ENCODE measurements at places on chromosomes 1 and 21.

DNA sequence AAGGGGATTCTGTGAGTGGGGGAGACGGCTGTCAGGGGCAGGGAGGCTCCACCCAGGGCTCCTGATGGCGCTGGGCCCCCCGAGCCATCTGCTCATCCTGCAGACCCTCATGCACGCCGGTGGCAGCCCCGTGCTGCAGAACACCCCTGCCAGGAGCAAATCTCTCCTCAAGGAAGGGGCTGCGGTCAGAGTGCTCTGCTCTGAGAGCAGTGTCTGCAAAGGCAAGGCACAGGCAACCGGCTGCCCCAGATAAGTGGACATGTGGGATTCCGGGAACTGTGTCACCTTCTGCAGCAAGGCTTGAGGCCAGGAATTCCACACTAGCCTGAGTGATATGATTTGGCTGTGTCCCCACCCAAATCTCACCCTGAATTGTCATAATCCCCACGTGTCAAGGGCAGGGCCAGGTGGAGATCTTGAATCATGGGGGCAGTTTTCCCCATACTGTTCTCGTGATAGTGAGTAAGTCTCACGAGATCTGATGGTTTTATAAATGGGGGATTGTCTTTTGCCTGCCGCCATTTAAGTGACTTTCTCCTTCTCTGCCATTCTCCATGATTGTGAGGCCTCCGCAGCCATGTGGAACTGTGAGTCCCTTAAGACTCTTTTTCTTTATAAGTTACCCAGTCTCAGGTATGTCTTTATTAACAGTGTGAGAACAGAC is 101.0 kb downstream of the PDE9A start:
- no peak for DNase-seq

- no peak for DNase-seq
Observed at GRCh38 chr1:23120383-23120782, 48.3 kb downstream of the LUZP1 start.

DNA sequence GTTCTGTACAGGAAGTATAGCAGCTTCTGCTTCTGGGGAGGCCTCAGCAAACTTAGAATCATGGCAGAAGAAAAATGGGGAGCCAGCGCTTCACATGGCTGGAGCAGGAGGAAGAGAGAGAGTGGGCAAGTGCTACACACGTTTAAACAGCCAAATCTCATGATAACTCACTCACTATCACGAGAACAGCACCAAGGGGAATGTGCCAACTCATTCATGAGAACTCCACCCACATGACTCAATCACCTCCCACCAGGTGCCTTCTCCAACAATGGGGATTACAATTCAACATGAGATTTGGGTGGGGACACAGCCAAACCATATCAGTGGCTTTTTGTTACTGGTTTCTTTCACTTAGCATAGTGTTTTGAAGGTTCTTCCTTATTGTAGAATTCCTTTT is 138.6 kb downstream of the SYT14 start:
- DNase-seq = no peak

DNA sequence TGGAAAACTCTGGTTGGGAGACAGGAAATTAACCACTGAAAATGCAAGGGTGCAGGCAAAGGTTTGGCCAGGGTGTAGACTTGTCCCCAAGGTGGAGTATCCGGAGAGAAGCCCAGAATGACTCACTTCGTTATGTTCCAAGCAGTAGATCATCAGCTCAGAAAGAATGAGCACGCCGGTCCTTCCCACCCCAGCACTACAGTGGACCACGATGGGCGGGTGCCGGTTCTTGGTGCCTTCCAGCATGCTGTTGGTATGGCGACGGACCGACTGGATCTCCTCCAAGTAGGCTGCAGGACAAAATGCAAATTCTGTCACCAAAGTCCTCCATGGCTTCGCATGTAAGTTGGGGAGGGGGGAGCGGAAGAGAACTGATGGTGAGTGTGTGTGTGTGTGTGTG is 83.4 kb downstream of the SMYD2 start:
- no peak for DNase-seq

- no peak for DNase-seq
Observed at GRCh38 chr1:207998691-207999090, 87.8 kb upstream of the CD34 start.

GRCh38 chr1:59645893-59646292 is 168.9 kb upstream of the HOOK1 start:
- no peak for DNase-seq

GRCh38 chr1:68233202-68233601 is 879 bp upstream of the WLS start:
- DNase-seq = no peak

GRCh38 chr1:93734999-93735398 is 53.4 kb upstream of the BCAR3 start:
- no peak for DNase-seq

- no peak for DNase-seq
Observed at GRCh38 chr1:32984455-32985171, 20.0 kb upstream of the RNF19B start.

DNA sequence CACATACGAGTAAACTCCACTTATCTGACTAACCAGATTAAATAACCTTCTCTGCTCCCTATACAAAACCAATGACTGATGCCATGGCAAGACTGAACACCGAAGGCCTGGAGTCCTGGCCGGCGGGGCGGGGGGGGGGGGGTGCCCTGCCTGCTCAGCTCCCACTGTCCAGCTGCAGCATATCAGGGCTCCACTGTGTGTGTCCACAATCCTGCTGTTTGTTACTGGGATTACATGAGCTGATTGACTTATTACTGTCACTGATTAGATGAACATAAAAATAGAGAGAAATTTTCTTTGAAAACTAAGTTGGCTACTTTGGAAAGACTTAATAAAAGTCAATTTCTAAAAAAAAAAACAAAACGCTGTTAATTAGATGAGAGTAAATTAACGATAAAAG is 24.9 kb downstream of the TMEM63A start:
- no peak for DNase-seq

DNA sequence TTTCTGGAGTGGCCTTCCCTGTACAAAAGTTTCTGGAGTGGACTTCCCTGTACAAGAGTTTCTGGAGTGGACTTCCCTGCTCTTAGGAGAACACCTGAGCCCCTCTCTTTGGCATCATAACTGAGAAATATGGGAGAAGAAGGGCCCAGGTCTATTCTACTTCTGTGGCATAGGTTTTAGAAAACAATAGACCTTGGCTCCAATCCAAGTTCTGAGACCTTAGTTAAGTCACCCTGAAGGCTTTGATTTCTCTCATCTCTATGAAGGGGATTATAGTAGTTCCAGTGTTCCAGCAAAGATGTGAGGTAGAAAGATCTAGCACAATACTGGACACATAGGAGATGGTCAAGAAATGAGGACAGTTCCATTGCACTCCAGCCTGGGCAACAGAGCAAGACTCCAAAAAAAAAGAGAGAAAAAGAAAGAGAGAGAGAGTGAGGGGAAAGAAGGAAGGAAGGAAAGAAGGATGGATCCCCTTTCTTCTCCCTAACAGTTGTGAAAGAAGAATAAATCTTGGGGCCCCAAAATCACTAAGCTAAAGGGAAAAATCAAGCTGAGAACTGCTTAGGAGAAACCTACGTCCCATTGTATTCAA is 13.3 kb upstream of the EIF4G3 start:
- no peak for DNase-seq

- no peak for DNase-seq
Observed at GRCh38 chr1:230401101-230401500, 25.0 kb downstream of the PGBD5 start.

- no peak for DNase-seq
Observed at GRCh38 chr1:189805735-189806134, 671.9 kb downstream of the BRINP3 start.

GRCh38 chr21:36694593-36695282 is 4.2 kb upstream of the SIM2 start:
- no peak for DNase-seq

GRCh38 chr1:18199462-18199861 is 91.9 kb downstream of the IGSF21 start:
- DNase-seq = no peak

DNA sequence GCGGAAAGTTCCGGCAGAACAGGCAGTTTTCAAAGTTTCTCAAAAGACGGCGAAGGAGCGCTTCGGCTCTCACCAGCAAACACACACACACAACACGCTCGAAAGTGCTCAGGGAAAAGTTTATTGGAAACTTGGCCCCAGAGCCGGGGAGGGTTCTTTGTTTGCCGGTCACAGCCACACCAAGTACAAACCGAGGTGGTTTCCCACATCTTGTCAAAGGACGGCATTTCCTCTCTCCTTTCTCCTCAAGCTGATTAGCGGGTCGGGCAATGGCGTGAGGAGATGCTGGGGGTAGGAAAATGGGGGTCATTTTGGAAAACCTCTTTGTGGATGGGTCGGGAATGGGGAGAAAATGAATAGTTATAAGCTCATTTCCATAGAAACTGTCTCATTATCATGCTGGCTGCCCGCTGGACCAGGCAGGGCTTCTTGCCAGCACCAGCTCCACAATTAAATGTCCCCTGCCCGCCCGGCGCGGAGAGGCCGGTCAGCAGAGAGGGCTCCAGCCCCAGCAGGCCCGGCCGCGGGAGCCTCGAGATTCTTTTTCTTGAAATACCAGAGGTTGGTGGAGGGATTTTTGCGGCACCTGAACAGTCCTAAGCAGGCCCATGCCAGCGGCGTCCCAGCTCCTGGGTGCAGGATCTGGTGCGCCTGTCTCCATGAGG is 92.3 kb downstream of the PRDM16 start:
- DNase-seq = no peak

- DNase-seq = no peak
Observed at GRCh38 chr21:25536752-25537151, 70.5 kb downstream of the MRPL39 start.

DNA sequence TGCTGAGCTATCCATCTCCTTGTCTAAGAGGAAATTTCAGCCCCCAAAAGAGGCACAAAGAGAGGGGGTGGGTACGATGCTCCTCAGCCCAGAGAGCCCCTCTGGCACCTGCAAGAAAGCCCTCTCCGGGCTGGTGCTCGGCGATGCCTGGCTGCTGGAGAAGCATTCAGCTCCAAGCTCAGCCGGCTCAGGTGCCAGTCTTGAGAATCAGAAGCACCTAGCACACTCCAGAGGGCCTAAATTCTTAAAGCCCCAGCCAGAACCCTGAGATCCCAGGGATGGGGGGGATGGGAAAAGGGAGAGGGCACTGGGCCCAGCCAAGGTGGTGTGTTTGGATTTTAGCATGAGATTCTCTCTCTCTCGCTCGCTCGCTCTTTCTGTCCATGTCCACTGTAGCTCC is 2.9 kb downstream of the GRIK3 start:
- no peak for DNase-seq

GRCh38 chr1:114771992-114772391 is 8.5 kb downstream of the SIKE1 start:
- DNase-seq = no peak
